ENCODE measurements at places on chromosomes 5 and 9.

DNA sequence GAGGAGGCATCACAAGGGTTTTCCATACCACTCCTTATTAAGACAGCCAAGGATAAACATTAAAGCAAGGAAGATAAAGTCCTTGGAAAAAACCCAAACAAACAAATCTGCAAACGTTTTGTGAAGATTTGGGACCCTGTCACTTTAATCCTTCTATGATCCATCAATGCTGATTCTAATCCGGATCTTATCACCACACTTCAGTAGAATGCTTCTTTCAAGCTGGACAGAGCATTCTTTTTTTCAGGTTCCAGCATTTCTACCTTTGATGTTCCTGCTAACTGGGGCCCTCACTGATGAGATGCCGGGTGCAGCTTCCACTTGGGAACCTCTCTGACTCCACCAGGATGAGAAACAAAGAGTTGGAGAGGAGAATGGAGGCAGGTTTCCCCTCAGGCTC is 132.8 kb upstream of the SHB start:
- DNase-seq, result no peak

GRCh38 chr5:80343067-80343466 is 23.3 kb downstream of the SPZ1 start:
- no peak for DNase-seq

GRCh38 chr5:61416420-61416819 is 84.4 kb downstream of the ZSWIM6 start:
- no peak for DNase-seq

GRCh38 chr5:122434205-122434970 is 122.4 kb downstream of the SNCAIP start:
- DNase-seq, result no peak

DNA sequence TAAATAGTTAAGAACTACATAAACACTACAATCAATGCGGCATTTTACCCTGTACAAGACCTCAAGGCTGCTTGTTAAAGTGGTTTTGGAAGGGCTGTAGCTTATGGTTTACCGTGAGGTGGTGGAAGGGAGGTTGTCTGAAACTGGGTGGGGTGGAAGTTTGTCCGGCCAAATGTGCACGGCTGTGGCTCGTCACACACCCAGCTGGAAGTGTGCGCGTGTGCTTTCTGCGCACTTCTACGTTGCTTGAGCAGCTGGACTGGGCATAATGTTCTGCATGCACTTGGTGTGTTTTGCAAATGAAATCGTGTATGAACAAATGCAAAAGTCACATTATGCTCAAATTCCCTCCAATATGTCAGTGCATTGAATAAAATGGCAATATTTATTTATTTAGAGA is 17.4 kb upstream of the FLT4 start:
- no peak for DNase-seq

DNA sequence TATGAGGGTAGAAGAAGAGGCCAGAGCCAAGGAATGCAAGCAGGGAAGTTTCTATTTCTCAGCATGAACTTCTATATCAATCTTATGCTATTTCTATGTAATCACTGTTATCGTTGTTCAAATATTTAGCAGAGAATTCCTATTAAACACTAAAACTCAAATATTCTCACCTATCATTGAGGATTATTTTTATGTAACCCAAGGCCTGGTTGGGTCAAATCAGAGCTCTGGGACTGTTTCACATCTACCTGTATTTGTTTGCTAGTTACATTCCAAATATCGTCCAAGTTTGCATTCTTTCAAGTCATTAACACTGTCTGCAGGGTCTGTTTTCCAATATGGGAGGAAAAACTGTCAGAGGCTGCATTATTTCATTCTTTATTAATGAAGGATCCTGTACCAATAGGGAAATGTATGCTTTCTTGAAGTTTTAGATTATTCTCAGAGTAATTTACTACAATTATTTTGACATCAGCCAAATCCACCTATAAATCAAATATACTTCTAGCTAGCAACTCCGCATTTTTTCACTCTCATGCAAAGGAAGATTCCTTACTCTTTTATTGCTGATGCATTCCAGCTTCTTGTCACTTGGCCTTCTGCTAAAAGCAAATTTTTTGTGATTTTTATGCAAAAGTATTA is 52.2 kb downstream of the LURAP1L start:
- no peak for DNase-seq

DNA sequence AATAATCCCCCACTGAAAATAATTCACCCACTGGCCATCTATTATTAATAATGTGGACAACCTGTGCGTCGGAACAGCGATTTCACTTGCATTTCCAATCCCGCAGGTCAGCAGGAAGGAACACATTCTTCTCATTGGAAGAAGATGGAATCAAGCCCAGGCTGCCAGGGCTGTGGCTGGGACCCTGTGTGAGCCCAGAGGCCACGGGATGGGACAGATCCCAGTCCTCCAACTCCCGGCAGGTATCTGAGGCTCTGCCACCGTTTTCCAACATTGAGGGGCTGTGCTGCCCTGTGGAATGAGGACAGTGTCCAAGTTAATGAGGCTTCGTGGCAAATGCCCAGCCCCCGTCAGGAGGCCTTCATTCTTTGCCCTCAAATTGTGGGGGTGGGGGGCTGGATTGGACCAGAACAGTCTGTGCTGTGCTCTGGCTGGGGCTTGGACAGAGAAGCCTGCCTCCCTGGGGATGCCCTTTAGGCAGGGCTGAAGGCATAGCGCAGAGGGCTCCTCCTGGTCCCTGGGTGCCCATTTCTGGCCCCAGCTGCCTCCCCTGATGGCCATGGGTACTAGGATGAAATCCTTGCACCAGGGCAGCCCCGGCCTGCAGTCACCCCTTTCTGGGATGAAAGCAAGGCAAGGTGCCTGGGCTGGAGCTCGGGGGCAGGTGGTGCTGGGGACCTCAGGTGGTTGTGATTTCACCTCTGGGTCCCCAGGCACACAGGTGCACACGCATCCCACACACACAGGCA is 195.0 kb upstream of the PPP1R26 start:
- DNase-seq, result no peak

DNA sequence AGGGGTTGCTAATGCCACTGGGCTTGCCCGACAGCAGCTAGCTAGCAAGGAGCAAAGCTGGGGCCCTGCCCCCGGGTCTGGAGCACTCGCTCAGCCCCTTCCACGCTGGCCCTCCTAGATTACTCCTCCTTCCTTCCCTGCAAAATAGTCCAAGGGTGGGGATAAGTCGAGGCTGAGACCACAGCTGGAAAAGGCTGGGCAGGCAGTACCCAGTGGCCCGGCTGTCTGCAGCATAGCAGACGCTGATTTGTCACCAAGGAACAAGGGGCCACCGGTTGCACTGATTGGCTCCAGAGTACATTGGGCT is 73.9 kb downstream of the ADAMTS2 start:
- DNase-seq, result no peak

DNA sequence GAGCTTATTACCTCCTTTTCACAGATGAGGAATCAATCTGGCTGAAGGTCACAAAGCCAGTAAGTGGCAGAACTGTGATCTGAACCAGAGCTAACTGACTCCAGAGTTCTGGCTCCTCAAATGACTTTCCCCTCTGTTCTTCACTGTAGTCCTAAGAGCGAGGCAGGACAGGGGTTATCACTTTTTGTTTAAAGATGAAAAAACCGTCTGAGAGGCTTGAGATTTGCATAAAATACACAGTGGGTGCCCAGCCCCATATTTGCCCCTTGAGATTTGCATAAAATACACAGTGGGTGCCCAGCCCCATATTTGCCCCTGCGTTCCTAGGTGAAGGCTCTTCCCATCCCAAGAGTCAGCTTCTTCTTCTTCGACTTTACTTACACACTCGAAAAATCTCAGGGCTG is 667 bp downstream of the FBXO10 start:
- no peak for DNase-seq

- DNase-seq, result no peak
These were observed 157.9 kb downstream of the KDM4C start for GRCh38 chr9:6915635-6916034.

GRCh38 chr9:110520120-110520701 is 59.3 kb downstream of the SVEP1 start:
- no peak for DNase-seq

DNA sequence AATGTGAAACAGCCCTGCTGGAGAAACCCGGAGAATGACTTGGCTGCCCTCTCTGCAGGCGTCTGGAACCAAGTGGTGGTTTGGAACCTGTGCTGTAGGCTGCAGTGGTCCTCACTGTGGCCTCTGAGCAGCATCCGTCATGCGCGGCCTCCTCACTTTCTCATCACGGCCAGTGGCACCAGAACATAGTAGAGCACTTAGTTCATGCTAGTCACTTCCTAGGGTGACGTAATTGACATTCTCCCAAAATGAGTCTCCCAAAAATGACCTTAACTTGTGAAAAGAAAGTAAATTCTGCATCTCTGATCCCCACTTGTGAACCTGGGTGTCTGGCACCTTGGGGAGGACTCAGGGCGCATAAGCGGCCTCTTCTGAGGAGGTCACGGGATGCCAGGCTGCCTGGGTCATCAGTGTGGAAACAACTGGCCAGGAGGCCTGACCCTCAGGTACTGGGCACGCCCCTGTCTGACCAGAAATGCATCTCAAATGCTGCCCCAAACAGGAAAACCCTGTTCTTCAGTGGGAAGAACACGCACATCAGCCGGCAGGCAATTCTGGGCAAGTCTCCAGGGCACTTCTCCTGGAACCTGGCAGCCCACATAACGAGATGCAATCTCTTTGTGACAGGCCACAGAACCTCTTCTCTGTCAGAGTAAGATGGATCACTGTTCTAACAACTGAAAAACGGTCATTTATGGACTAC is 36.6 kb upstream of the SPTLC1 start:
- DNase-seq, result no peak

DNA sequence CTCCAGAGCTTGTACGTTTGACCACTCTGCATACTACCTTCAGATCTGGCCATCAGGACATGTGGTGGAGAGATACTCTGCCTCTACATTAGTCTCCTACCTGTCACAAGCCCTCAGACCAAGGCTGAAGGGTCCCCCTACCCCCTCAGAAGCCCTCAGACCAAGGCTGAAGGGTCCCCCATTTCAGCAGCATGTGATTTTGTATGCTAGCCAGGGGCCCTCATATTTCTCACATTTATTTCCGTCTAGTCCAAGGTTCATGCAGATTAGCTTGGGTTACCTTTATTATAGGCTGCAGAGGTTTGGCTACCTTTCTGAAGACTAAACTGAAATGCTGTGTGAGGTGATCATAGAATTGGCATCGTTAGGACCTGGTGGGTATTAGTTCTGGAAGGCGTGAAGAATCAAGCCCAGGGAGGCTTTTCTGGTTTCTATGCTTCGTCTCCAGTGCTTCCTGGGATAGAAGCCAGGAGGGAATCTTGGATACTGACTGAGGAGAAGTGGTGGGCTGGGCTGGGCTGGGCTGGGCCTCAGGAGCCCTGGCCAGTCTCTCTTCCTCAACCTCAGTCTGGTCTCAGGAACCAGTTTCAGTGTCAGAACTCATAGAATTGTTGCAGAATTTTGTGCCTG is 2.8 kb downstream of the SMIM32 start:
- DNase-seq, result no peak

- no peak for DNase-seq
These were observed 42.5 kb upstream of the PPARGC1B start for GRCh38 chr5:149687486-149688168.
